ENCODE measurements at places on chromosomes 2 and 18. TPM values are rescaled to one million over a fixed set of nuclear protein-coding genes. Genes with fewer than 3 reads are reported as not detected.

DNA sequence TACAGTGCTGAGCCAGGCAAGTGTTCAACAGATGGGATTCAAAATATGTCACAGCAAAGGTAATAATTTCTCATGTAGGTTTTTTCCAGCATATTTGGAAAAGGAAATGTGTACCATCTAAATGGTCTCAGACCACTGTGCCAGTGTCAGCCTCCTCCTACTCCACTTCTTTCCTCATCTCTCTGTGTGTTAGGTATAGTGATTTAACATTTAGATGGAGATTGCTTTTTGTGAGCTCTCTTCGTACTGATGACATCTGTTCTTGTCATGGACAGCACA lies 80.9 kb upstream of the TSPYL6 start:
- no peak for DNase-seq

DNA sequence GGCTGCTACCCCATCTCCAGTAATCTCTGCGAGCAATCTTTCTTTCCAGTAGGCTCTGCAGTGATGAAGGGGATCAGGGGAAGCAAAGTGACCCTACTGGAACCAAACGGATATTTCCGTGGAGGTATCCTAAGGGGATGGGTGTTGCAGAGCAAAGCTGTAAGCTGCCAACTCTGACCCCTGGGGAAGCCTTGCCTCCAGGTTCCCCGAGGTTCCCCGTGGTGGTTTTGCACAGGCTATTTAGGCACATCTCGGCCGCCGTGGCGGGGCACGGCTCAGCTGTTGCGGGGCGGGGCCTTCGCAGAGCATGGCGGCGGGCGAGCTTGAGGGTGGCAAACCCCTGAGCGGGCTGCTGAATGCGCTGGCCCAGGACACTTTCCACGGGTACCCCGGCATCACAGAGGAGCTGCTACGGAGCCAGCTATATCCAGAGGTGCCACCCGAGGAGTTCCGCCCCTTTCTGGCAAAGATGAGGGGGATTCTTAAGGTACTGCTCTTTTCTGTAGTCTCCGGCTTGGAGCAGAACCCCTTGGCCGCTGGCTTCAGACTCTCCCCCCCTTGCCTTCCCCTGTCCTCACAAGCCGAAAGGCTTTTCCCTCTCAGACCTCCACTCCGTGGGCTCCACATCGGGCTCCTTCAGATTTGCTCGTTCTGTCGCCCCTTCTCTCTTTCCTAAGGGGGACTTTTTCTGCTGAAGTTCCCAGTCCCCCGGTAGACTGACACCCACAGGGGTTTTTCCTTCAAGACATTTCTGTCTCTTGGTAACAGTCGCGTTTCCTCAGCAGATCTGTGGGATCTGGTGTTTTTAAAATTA lies at the start of gene COMMD1:
COMMD1 (plus strand) TSS at position 303 of the 814 bp plus-strand sequence; CDS start at position 308, 5 bp downstream.
- DNase-seq: peak; percentile 89

DNA sequence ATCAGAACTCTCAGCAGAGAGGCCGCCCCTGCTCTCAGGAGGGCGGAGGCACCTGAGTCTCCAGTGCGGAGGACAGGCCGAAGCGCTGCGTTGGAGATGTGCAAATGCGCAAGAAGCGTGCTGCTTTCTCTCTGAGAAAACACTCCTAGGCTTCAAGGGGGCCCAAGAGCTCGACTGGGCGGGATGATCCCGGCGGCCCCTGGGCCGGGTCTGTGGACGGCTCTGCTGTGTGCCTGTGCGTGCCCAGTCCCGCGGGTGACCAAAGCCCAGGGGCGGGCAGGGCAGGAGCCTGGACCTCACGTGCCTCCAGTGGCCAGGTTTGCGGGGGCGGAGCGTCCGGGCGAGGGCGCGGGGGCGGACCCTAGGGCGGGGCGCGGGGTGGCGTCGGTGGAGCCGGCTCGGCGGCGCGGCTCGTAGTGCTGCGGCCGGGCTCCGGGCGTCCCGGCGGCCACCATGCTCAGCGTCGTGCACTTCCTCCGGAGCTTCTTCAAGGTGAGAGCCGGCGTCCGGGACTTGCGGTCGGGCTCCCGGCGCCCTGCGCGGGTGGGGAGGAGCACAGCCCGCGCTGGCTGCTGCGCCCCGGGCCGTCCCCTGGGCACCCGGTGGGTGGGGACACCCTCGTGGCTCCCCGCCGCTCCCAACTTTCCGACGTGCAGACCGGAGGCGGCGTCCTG lies at the start of gene ARHGEF4:
ARHGEF4 (plus strand) TSS at position 414 of the 674 bp plus-strand sequence; CDS start at position 454, 40 bp downstream.
- peak; percentile 57 for DNase-seq

GRCh38 chr2:88187038-88187676 lies 17.0 kb downstream of the THNSL2 start:
- DNase-seq: peak; percentile 86

- no peak for DNase-seq
Observed at GRCh38 chr2:138110453-138111083, 146.3 kb downstream of the HNMT start.

GRCh38 chr2:15031745-15032240 lies 399.3 kb downstream of the LRATD1 start:
- no peak for DNase-seq

DNA sequence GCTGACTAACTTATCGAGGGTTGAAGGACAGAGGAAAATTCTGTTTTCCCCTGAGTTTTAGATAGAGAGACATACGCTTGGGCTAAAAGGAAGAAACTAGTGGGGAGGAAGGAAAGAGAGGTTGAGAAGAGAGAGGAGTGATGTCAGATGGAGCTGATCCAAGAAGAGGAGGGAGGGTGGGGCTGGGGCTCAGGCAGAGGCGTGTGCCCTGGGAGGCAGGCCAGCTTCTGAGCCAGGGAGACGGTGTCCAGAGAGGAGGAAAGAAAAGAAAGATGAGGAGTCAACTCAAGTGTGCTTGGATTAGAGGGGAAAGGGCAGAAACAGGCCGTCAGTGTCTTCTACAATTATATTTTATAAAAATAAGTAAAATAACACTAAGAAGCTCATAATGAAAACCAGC lies 56.2 kb downstream of the EMILIN2 start:
- peak; percentile 64 for DNase-seq

GRCh38 chr2:209806318-209806717 lies 34.7 kb downstream of the UNC80 start:
- no peak for DNase-seq

DNA sequence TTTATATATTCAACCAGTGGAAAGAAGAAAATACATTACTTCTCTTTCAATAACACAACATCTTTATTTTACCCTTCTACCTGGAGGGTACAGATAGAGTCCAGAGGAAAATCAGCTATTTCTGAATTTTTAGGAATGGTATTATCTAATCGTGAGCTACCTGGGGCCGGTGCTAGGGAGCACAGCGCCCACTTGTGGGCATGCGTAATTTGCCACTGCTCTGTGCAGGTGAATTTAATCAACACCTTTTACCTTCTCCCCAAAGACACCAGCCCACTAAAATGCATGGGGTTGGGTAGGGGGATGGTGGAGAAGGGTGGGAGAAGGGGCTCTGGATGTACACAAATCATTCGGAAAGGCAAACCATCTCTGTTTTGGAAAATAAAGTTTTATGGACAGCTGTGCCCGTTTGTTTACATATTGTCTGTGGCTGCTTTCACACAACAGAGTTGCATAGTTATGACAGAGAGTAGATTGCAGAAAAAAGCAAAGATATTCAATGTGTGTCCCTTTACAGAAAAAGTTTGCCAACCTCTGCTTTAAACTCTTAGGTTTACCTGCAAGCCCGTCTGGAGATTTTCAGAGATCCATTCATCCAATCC lies 51.5 kb upstream of the DCC start:
- peak; percentile 52 for DNase-seq

DNA sequence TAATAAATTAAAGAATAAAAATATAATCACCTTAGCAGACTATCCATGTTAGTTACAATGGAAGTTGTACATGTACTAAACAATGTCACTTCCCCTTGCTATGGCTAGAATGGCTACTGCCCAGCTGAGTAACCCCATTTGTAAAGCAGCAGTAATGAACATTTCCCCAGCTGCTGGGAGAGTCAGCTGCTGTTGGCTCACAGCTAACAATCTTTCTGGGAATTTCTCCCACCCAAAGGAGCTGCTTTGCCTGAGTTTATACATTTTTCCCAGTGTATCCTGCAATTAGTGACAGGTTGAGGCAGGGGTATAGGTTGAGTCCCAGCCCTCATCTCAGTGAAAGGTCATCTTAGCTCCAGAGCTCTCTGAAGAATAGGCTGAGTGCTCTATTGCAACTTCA lies 665.6 kb upstream of the KLHL29 start:
- no peak for DNase-seq

DNA sequence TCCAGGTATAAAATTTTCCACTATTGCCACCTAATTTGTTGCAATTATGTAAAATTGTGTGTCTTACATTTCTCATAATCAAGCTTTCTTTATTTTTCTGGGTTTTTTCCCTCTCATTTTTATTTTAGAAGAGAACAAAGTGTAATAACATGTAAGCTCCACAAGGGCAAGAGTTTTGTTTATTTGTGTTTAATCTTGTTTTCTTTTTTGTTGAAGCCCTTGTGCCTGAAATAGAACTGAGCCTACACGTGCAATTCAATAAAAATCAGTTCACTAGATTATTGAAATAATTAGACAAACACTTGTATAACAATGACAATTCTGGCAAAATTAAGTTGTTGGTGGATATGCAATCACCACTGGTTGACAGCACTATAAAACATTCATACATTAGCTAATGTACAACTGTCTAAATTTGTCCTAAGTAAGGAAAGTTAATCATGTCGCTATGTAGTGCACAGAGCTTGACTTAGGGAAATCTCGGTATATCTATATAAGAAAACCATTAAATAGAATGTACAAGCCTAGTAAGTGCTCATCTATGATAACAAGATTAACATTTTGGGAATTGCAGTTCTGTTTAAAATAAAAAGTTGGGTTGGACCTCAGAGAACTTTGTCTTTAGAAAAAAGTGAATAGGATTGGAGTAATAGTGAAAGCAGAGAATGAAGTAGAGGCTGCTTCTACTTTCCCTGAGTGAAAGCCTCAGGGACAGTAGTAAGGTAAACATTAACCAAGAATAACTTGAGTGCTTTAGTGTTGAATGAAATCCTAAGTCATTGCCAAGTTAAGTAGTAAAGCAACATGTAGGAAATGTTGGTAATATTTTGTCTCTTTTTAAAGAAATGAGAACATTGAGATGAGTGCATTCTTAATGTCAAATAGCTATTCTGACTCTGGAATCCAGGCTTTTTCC lies 37.4 kb upstream of the NOL4 start:
- no peak for DNase-seq

- peak; percentile 32 for DNase-seq
Observed at GRCh38 chr18:1954583-1955312, 616.6 kb downstream of the METTL4 start.

GRCh38 chr2:120754067-120754960 lies 18.6 kb downstream of the GLI2 start:
- DNase-seq: no peak

- no peak for DNase-seq
Observed at GRCh38 chr2:109239720-109240119, 110.7 kb downstream of the SH3RF3 start.

DNA sequence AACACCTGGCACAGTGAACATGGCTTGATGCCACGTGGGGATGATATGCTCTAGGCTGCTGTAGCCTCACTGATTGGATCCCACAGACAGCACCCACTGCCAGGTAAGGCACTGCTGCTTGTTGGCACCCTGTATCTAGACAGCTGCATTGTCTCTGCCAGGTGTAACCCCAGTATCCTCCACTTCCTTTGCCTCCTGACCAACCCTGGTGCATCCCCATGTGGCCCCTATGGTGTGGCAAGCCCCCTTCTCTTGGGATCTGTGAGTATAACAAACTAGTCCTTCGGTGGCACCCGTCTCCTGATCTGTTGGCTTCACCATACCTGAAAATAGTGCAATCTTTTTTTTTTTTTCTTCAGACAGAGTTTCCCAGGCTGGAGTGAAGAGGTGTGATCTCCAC lies 11.1 kb downstream of the TEX51 start:
- no peak for DNase-seq

GRCh38 chr18:9574473-9575115 lies 39.8 kb downstream of the PPP4R1 start:
- no peak for DNase-seq

GRCh38 chr18:11054497-11054896 lies 94.9 kb downstream of the PIEZO2 start:
- DNase-seq: no peak

GRCh38 chr2:69279931-69280681 lies 106.9 kb downstream of the GFPT1 start:
- DNase-seq: no peak

DNA sequence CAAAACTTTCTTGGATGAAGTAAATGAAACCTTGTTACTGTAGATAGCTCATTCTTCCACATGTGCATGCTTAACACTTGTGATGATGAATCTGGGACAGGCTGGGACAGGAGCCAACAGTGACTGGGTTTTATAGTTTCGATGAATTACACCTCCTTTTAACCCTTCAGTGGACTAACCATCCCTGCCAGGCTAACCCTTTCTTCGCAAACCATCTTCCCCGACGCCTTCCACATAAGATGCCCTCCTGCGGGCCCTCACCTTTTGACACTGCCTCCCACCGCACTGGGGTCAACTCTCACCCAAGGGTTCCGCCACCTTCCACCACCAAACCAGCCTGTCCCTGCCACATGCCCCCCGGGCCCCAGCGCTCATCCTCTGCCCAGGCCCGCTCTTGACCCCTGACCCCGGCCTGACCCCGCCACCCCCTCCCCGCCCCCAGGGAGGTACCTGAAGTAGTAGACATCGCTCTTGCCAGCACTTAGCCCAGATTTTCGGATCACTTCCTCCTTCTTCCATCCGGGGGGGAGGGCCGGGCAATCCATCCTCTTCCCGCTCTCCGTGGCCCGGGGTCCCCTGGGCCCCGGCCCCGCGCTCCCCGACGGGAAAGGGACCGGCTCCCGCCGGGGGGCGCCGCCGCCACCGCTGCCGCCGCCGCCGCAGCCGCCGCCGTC lies 764 bp downstream of the MBD2 start:
- DNase-seq: peak; percentile 95

- no peak for DNase-seq
Observed at GRCh38 chr2:49105506-49105905, 48.8 kb downstream of the FSHR start.

- DNase-seq: no peak
Observed at GRCh38 chr2:201532686-201533304, 81.3 kb downstream of the STRADB start.

GRCh38 chr2:41199334-41199733 lies 747.4 kb upstream of the SLC8A1 start:
- DNase-seq: no peak

DNA sequence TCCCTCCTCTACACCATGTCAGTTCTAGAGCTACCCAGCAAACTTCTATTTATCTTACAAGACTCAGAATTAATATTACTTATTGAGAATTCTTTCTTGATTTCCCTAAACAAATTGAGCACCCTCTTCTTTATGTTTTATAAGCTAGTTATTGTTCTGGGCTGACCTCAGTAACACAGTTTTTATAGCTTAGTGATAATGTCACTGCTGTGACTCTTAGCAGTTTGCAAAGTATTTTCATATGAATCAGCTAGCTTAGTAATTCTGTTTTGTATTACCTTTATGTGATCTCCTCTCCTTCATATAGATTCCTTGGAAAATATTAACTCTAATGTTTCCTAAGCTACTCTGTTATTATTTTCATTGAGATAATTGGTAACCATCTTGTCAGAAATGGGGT lies 114.9 kb downstream of the PMS1 start:
- no peak for DNase-seq

The RAB12 gene
- 14.2 TPM for total RNA-seq

The INPP5D gene
- total RNA-seq: 14.4 TPM

The PDIA6 gene
- total RNA-seq: 168 TPM

The CTDP1 gene
- 37.4 TPM for total RNA-seq

The OTOS gene
- total RNA-seq: not detected

The TYMS gene
- total RNA-seq: 7.2 TPM

The MALL gene
- 264 TPM for total RNA-seq

The CREG2 gene
- total RNA-seq: 0.19 TPM

The CCDC85A gene
- total RNA-seq: 2.7 TPM

The NT5C1B gene
- not detected for total RNA-seq

The IL1B gene
- 6.4 TPM for total RNA-seq

Measured in mucosa of descending colon (tissue), 3 donors.